ENCODE measurements at places on chromosomes 11 and 22.

DNA sequence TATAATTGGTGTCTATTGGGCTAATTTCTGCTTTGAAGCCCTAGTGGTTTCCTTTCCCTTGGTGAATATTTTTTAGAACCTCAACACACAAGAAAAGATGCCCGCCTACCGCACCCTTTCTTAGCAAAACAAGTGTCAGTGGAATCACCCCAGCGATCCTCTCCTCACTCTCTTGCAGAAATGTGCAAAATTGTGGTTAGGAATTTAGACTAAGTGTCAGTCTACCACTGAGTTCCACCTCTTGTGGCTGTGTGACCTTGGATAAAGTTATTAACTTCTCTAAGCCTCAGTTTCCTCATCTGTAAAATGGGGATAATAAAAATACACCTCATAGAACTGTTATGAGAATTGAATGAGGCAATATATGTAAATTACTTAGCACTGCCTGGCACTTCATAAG is 5.3 kb upstream of the JAML start:
- DNase-seq, result peak; percentile 48

DNA sequence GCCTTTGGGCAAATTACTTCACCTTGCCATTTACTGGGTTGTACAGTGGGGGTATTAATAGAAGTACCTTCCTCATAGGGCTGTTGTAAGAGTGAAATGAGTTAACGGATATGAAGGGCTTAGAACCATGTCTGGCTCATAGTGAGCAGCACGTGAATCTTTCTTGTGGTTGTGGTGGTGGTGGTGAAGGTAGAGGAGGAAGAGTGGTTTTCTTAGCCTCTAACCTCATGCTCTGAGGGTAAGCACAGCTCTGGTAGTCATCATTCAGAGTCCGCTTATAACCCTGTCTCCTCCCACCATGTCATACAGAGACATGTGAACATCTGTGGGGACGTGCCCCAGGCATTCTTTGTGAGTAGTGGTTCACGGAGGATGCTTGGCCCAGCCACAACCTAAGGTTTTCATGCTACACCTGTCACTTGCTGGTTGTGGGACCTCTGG is 43.6 kb downstream of the TEAD1 start:
- peak; percentile 10 for DNase-seq

DNA sequence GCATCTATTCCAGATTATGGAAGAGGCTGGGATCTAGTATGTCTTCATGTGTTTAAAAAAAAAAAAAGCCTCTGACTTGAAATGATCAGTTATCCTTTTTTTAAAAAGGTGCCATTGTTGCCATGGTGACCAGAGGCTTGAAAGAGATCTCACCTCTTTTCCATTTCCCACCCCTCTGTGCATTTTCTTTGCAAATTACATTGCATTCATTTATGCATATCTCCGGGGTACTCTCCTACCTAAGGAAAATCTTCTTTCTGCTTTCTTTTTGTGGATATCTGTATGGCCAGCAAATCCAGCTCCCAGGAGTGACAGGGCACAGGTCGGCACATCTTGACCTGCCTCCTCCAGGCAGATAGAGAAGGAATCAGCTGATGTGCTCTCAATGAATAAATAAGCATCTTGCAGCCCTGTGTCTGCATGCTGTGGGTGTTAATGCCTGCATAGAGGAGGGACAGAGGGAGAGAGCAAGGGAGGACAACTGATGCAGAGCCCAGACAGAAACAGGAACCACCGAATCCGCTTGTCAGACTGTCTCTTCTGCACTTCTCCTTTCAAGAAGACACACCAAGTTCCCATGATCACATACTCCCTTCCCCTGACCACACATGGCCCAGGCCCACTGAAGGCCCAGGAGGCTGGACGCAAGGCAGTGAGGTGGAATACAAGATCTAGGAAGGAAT is 50.9 kb downstream of the CWC15 start:
- no peak for DNase-seq

GRCh38 chr11:36411202-36411640 is 98.9 kb downstream of the TRAF6 start:
- DNase-seq, result no peak

GRCh38 chr22:39723899-39724351 is 153.4 kb downstream of the CACNA1I start:
- no peak for DNase-seq

- DNase-seq, result no peak
These were observed 8.9 kb downstream of the PGAP2 start for GRCh38 chr11:3817181-3817800.

DNA sequence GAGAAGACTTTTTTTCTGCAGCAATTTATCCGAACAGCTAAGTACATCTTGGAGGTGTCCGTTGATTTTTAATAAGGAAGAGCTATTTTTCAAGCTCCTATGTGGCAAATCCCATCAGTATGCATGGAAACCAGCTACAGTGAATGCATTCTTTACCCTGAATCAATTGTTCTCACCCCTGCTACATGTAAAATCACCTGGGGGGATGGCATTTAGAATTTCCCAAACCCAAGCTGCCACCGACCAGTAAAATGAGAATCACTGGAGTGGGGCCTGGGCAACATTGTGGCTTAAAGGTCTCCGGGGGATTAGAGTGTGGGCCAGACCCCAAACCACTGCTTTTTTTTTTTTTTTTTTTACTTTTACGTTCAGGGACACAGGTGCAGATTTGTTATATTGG is 2.8 kb upstream of the ZNF195 start:
- no peak for DNase-seq

- DNase-seq, result no peak
These were observed 26.4 kb upstream of the ADORA2A start for GRCh38 chr22:24400726-24401596.

GRCh38 chr11:13962562-13963168 is at the start of gene SPON1:
Gene SPON1 (plus strand): TSS chr11:13962723. CDS start chr11:13962905, 182 bp downstream.
- peak; percentile 53 for DNase-seq

DNA sequence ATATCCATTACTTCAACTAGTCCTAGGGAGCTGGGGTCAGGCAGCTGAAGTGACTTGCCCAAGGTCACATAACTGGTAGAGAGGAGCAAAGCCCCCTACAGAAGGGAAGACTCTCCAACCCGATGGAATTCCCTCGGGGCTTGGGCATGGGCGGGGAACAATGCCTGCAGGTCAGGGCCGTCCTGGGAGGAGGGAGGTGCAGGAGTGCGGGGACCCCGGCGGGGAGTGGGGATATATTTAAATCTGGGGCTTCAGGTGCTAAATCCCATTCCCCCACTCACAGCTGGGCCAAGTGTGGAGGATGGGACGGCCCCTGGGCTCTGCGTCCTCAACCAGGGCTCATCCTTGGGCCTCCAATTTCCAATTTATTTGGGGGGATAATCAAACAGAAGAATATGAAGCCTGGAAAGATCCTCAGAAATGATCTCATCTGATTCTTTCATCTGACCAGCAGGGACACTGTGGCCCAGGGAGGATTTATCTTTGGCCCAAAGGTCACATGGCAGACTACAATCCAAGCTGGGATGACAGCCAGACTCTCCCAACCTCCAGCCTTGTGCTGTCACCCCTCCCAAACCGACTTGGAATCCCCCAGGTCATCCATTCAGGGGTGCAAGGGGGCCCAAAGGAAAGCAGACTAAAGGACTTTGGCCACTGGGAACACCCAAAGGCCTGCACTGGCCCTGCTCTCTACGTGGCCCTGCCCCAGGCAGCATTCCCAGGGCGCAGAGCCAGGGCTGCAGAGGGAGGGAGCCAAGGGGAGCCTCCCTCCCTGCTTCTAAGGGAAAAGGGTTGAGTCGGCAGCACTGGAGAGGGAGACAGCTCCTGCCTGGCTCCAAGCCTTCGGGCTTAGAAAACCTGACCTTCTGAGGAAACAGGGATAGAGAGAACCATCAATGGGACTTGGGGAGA is 8.7 kb upstream of the C1QTNF6 start:
- no peak for DNase-seq

DNA sequence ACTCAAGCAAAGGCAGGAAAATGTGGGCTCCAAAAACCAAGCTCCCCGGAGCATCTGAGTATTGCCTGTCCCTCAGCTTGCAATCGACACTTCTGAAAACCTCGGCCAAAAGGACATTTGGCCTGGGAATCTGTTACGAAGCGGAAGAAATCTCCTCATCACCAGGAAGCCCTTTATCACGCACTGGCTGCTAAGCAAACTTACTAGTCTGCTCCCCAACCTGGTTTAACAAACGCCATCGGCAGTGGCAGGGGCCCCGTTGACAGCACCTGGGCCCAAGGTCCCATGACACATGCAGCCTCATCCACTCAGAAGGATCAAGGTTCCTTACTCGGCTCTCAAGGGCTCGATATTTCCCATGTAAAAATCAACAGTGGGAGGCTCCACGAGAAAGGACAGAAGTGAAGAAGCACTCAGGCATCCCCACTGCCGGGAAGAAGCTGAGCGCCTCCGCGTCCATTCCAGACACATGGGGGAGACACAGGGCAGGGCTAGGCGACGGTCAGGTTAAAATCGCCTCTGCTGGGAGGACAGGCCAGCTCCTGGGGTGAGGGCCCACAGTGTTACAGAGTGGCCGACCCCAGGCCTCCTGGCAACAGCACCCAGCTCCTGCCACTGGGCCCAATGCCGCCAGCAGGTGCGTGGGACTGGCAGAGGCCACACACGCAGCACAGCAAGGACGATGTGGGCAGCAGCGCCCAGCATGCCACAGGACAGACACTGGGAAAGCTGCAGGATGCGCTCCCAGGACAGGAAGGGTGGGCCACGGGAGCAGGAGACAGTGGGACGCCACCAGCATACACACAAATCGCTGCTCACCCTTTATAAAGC is 27.1 kb downstream of the BRD1 start:
- no peak for DNase-seq

GRCh38 chr22:36808721-36809344 is 8.0 kb downstream of the PVALB start:
- DNase-seq, result no peak

DNA sequence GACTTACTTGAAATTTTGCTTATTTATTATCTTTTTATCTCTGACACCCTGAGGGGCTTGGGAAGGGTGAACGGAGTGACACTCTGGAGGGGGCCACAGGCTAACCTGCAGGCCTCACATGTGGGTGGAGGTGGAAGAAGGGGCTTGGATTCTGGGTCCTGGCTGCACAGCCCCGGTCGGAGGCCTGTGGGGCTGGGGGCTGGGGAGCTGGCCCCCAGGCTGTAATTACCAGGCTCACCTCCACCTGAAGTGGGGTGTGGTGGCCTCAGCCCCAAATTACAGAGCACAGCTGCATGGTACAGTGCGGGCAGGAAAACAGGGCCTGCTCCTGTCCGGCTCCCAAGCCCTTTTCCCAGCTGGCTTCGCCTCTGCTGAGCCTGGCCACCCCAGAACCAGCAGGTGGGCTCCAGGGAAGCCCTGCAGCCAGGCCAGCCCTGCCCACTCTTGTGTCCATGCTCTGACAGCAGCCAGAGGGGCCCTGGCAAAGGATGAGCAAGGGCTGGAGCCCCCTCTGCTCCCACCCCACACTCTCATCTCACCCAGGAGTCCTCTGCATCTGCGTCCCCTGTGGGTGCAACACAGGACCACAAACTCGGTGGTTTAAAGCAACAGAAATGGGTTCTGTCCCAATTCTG is 48.0 kb downstream of the IGF2 start:
- no peak for DNase-seq

- DNase-seq, result no peak
These were observed 106.0 kb downstream of the TRIM29 start for GRCh38 chr11:120031612-120032600.

DNA sequence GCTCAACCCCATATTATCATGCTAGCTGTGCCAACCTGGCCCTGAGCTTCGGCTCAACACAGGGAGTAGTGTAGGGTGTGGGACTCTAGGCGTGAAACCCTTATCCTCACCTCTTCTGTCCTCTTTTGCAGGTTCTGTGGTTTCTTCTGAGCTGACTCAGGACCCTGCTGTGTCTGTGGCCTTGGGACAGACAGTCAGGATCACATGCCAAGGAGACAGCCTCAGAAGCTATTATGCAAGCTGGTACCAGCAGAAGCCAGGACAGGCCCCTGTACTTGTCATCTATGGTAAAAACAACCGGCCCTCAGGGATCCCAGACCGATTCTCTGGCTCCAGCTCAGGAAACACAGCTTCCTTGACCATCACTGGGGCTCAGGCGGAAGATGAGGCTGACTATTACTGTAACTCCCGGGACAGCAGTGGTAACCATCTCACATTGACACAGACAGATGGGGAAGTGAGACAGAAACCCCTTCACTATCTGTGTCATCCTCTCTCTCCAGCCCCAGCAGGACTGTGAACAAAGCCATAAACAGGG is 76.4 kb downstream of the GGTLC2 start:
- DNase-seq, result no peak

DNA sequence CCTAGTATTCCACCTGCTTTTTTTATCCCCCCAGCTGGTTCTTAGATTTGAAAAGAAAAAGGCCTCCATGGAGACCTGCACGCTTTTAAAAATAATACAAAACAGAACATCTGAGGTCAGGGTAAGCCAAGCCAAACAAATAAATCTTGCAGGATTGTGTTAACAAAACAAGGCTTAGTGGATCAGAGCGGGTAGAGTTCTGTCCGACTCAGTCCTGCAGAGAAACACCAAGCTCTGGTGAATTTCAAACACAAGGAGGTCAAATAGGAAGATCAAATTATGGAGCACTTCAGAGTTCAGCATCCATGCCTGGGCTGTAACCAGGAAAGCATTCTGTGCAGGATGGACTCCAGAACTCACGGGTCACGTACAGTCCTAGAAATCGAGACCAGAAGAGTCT is 86.9 kb downstream of the SYN3 start:
- DNase-seq, result no peak

DNA sequence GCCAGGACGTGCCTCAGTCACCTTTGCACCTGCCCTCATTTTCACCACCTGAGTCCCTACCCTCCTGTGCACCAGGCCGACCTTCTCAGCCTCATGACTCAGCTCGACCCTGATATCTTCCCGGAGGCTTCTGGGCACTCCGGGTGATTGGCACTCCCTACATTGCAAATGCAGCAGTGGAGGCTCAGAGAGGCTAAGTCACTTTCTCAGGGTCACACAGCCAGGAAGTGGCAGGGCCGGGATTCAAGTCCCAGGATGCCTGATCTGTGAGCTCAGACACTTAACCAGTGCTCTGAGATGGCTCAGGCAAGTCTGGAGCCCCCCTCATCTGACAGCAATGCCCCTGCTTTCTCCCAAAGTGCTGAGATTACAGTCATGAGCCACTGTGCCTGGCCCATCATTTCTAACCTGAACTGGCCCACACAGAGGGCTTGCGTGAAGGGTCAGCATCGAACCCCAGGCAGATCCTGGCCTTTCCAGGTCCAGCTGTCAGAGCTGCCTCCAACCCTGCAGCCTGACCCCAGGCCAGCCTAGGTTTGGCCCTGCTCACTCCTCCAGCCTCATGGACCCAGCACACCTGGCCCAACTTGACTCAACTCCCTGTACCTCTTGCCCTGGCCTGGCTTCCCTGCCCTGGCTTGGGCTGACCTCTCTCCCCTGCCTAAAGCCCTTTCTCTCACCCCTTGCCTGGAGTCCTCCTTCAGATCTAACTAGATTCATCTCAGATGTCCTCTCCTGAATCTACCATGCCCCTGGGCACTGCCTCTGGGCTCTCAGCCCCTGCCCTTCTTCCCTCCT is 40.7 kb upstream of the RTL6 start:
- DNase-seq, result no peak

- DNase-seq, result no peak
These were observed 23.5 kb downstream of the APLNR start for GRCh38 chr11:57213342-57214097.

GRCh38 chr11:17439316-17439782 is 37.3 kb downstream of the ABCC8 start:
- no peak for DNase-seq

Measured in CD4-positive, alpha-beta T cell (primary cell).